SW480 (cell line): ENCODE measurements at places on chromosomes 13 and 19.
A peak's percentile ranks its signal among the peaks of the same experiment; 100 is the strongest.

- DNase-seq = no peak
Measured at GRCh38 chr19:30310602-30311263, 61.5 kb upstream of the ZNF536 start.

DNA sequence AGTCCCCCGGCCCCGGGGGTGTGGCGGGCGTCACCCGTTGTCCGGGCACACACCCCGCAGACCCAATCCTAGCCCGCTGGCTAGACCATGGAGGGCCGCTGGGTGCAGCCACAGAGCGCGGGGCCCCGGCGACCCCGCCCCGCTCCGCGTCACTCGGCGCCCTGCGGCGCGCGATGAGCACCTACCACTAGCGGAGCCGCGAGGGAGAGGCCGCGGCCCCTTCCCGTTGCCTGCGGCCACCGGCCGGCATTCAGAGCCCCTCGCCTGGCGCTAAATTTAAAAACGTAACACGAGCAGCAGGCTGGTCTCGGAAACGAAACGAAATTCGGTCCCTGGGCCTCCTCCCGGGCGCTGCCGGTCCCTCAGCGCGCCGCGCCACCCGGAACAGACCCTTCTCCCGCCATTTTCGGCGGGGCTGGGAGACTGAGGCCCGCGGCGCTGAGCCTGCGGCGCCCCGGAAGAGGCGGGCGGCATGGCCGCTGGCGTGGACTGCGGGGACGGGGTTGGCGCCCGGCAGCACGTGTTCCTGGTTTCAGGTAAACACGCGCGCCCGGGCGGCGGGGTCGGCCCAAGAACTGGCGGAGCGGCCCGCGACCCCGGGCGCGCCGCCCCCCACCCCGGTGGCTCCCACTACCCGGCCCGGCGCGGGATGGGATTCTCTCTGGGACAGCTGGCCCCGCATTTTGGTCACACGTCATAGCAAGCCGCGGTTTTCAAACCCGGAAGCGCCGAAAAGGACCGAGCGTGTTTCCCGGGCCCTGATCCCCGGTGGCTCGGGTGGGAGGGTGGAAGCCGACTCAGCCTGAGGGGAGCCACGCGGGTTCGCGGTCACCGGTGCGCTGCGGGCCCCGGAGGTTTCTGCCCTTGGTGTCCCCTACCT, at the start of gene RNASEH2B:
RNASEH2B (plus strand) TSS at position 187 of the 880 bp plus-strand sequence; CDS start at position 473, 286 bp downstream.
- peak; percentile 74 for DNase-seq

GRCh38 chr13:19862481-19863313, 752 bp downstream of the ZMYM5 start:
- DNase-seq = peak; percentile 47

DNA sequence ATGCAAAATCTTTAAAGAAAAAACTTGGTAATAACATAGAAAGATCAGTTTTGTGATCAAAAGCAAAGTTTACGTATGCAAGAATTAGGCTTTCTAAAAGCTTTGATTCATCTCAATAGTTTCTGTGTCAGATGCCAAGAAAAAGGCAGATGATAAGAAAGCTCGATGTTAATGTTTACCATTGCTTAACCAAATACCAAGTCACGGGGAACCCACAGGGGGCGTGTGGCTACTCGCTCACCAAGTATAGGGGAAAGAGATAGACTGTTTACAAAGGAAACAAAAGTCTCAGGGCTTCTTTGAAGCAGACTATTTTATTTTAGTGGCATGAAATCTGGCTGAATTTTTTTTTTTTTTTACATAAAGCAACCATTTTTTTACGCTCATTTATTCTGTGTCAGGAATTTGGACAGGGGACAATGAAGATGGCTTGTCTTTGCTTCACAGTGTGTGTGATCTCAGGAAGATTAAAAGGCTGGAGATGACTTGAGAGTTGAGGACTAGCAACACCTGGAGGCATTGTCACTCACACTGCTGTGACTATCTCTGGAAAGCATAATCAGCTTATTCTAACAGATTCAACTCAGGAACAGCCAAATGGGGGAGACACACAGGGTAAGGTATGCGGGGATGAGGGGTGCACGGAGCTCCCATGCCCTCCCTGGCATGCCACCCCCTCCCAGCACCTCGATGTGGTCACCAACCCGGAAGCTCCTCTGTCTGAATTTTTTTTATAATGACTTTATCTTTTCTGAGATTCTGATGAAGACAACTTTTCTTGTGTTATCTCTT, 24.9 kb downstream of the RCBTB1 start:
- no peak for DNase-seq

- DNase-seq = peak; percentile 75
Measured at GRCh38 chr19:7799640-7800355, 30.2 kb upstream of the EVI5L start.

DNA sequence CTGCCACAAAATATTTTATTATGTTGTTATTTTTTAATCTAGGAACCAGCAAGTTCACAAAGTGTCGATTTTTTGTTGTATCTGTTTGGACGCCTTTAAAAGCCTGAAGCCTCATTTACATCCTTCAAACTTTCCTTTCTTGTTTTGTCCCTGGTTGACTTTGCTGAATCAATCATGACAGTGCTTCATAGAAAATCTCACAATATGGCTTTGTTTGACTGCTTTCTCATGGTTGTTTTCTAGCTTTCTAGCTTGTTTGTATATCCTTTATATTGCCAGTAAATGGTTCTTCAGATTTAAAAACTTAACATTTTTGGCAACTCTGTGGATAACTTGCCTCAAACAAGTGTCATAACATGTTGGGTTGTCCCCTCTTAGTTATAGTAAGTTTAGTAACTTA, 84.1 kb upstream of the ATXN8OS start:
- DNase-seq = no peak

DNA sequence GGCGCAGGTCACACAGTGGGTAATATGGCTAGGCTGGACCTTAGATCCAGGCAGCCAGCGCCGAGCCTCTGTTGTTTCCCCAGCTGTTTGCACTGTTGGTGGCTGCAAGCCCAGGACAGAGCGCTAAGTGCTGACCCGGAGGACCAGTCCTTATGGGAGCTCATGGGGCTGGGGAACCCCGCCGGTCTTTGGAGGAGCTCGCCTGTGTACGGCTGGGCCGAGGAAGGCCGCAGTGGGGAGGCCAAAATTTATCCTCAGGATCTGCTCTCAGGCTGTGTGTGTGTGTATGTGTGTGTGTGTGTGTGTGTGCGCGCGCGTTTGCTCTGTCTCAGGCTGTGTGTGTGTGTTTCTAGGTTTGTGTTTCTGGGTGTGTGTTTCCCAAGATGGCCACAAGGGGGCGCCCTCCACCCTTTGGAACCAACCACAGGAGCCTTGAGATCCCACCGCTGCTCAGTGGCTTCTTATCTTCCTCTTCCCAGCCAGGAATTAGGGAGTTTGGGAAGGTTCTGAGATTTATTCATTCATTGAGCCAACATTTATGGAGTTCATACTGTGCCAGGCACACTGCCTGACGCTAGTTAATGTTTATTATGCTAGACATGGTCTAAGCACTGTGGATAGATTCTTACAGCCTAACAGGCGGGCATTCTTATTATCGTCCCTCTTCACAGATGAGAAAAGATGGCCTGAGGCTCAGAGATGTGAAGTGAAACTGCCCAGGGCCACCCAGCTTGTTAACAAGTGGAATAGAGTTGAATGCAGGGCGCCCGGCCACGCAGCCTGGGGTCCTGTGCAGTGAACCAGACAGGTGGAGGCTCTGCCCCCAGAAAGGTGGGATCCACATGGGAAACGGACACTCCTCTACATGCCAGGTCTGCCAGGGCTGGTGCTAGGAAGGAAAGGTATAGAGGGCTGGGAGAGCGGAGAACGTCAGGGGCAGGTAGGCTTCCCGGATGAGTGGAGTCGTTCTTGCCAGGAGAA, 13.0 kb downstream of the PGLYRP1 start:
- peak; percentile 61 for DNase-seq

- DNase-seq = no peak
Measured at GRCh38 chr13:112964971-112965492, 4.0 kb upstream of the MCF2L start.

- no peak for DNase-seq
Measured at GRCh38 chr13:53545340-53545941, 516.8 kb downstream of the OLFM4 start.

DNA sequence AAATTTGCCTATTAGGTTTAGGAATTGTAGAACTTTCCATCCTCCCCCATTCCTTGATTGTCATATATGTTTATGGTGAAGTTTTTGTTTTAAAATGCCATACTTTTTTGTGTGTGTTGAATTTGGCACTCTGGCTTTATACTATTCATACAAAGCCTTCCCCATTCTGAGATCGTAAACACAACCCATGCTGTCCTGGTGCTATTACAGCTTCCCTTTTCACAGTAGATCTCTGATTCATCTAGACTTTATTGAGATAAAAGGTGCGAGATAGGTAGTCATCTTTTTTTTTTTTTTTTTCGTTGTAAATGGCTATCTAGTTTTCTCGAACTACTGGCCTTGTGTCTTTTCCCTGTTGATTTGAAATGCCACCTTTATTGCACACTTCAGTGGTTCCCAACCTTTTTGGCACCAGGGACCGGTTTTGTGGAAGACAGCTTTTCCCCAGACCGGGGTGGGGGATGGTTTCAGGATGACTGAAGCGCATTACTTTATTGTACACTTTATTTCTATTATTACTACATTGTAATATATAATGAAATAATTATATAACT, 94.6 kb downstream of the LRCH1 start:
- no peak for DNase-seq

GRCh38 chr13:33639626-33640080, 178.3 kb upstream of the RFC3 start:
- no peak for DNase-seq

- DNase-seq = peak; percentile 94
Measured at GRCh38 chr19:50794074-50794875, 4.1 kb downstream of the ACP4 start.

GRCh38 chr19:5321851-5322681, 18.5 kb downstream of the PTPRS start:
- peak; percentile 42 for DNase-seq

- DNase-seq = no peak
Measured at GRCh38 chr13:38899571-38899970, 91.1 kb downstream of the STOML3 start.

DNA sequence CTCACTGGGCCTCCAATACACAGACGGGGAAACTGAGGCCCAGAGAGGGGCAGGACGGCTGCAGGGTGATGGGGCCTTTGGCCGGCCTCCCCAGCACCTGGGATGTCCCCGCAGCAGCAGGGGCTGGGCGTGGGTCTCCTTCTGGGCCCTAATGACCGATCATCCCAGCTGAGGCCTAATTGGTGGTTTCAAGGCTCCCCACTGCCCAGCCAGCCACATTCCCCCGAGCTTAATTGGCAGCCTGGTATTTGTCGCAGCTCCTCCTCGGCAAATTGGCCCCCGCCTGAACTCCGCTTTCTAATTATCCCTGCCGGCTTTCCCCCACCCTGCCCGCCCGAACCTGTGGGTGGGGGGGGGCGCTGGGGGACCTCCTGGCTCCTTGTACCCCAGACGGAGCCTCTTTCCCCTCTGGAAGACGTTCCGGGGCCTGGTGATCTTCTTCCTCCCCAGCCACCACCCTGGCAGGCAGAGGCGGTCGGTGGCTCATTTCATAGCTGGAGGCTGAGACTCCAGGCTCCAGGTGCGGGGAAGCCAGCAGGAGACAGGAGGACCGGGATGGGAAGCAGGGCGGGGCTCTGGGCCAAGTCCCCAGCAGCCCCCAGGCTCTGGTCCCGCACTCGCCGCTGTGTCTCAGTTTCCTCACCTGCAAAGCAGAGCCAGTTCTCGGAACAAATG, 27.2 kb upstream of the WDR18 start:
- DNase-seq = no peak

DNA sequence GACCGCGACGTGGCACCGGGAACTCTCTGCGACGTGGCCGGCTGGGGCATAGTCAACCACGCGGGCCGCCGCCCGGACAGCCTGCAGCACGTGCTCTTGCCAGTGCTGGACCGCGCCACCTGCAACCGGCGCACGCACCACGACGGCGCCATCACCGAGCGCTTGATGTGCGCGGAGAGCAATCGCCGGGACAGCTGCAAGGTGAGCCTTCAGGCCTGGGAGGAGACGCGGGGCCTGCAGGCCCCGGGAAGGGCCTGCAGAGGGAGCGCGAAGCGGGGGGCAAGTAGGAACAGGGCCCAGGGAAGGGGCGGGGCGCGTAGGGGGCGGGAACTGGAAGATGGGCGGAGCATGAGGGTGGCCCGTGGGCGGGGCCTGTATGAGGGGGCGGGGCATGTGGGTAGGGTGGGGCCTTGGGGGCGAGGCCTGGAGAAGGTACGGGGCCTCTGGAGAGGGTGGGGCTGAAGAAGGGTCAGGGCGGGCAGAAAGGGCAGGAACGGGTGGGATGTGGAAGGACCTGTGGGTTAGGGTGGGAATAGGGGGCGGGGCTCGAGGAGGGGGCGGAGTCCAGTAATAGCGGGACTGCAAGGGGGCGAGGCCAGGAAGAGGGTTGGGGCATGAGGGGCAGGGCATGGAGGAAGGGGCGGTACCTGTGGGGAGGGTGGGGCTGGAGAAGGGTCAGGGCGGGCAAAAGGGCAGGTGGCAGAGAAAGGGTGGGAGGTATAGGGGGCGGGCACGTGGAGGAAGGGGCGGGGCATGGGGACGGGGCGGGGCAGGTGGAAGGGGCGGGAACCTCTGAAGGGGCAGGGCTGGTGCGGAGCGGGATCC, 2.5 kb downstream of the CFD start:
- DNase-seq = peak; percentile 65

GRCh38 chr13:27425918-27426630, 1.7 kb downstream of the GTF3A start:
- peak; percentile 98 for DNase-seq

GRCh38 chr19:12425236-12425887, 15.5 kb downstream of the ZNF443 start:
- no peak for DNase-seq

GRCh38 chr13:31167490-31167889, 5.8 kb upstream of the HSPH1 start:
- peak; percentile 31 for DNase-seq

DNA sequence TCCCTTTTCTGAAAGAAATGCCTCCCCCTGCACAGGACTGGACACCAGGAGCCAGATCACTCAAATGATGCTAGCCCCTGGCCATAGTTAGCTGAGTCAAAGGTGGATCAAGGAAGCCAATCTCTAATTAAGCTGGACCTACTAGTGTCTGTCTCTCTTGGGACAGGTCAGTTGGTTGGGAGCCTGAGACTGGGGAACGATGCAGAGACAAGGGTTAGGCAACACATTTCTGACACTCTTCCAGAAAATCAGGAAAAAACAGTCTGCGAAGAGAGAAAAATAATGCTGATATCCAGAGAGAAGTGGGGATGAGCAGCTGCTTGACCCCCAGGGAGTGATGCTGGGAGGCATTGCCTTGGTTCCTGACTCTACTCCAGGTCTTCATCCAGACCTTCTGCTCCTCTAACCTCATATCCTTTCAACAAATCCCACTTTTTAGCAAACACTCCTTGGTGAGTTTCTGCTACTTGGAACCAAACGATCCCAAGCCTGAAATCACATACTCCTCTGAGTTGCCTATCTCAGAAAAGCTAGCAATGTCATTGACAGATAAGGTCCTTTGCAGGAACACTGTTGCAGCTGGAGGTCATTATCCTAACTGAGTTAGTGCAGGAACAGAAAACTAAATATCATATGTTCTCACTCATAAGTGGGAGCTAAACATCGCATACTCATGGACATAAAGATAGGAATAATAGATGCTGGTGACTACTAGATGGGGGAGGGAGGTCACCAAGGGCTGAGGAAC, 369.7 kb downstream of the COG6 start:
- DNase-seq = no peak

DNA sequence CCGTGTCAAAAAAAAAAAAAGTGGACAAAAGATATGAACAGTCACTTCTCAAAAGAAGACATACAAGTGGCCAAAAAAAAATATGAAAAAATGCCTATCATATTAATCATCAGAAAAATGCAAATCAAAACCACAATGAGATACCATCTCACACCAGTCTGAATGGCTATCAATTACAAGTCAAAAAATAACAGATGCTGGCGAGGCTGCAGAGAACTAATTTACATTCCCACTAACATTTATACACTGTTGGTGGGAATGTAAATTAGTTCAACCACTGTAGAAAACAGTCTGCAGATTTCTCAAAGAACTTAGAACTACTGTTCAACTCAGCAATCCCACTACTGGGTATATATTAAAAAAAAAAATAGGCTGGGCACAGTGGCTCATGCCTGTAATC, 26.5 kb upstream of the FOXO1 start:
- peak; percentile 28 for DNase-seq
